ENCODE measurements at places on chromosomes 6 and 20.
A peak's percentile ranks its signal among the peaks of the same experiment; 100 is the strongest.

DNA sequence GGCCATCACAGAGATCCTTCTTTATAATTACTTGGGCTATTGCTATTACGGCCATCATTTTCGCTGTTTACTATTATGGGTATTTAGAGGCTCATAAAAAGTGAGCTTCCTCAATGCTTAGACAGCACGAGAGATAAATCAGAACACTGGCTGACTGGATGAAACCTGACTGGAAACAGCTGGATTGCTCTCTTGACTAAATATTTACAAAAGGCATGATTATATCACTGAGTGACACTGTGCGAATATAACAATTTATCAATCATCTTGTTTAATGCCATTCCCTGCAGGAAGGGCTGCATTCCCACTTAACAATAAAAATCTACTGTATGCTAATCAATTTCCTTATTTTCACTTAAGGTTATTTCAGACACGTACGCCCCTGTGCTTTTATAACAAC is 260.1 kb upstream of the ARID1B start:
- no peak for DNase-seq

DNA sequence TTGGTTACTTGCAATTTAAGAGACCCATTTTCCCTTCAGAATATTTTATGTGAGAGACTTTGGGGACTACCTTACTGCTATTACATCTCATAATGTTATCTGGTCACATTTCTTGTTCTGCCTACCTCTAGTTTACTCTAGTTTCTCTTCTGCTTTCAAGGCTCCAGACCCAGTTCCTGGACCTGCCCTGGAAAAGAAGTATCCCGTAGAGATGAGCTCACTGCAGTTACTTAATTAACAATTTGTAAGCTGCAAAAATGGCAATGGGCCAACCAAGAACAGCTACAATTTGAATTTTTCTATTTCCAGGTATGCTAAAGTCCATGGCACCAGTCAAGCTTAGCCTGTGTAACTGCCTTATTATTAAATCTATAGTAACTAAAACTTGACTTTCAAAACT is 25.0 kb downstream of the TAB2 start:
- DNase-seq: no peak

- peak; percentile 94 for DNase-seq
These were observed at the start of gene RPS21 for GRCh38 chr20:62386383-62387218. Gene RPS21 (plus strand): TSS chr20:62387103. CDS start chr20:62387339, 236 bp downstream.

GRCh38 chr6:168526841-168527281 is 85.9 kb downstream of the SMOC2 start:
- no peak for DNase-seq

GRCh38 chr6:137875606-137876005 is 8.5 kb downstream of the TNFAIP3 start:
- no peak for DNase-seq

DNA sequence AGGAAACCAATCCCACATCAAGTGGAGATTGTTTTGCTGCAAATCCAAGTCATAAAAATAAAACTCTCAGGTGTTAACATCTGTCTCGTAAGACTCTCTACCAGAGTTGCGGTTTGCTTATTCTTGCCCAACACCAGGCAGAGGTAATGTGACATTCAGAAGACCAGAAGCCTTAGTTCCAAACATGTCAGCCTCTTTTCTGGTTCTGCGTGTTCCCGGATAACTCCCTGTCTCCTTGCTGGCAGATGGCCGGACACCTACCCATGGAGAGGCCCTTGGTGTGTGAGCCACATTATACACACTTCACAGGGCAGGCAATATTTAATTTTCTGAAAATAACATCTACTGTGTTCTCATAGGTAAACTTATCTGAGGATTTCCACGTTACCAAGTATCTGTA is 73.4 kb downstream of the GMPR start:
- no peak for DNase-seq

GRCh38 chr6:36968266-36968977 is 13.9 kb downstream of the PI16 start:
- DNase-seq: no peak
